ENCODE measurements at places on chromosomes 11 and 22.

DNA sequence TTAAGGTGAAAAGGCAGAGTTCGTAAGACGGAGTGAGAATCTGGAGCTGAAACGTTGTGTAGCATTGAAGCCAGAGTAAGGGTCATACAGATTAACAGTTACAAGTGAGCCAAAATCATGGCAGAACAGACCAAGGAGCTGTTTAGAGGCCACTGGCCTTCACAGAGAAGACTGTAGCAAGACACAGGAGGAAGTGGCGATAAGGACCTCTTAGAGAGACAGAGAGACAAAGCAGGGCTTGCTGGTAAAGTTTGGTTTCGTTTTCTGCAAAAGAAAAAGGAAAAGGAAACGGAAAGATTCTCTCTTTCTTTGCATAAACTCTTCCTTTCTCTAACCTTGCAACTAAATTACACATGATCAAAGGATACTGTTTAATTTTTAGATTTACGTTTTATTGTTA, 83.0 kb downstream of the AASDHPPT start:
- DNase-seq: no peak

DNA sequence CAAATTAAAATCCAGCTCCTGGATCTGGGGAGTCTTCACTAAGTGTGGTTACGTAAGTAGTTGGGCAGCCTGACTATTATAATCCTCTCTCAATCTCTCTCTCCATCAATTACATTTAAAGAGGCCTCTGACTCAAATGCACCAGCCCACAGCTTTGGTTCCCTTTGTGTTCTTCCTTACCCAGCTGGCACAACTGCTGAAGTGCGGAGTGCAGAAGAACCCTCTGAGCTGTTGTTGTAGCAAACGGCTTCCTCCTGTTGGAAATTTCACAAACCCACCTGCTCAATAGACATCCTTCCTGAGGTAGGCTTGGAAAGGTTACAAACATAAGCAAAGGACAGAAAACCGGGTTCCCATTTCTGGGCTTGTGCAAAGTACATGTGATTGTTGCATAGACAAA, 17.0 kb upstream of the SORL1 start:
- DNase-seq: no peak

DNA sequence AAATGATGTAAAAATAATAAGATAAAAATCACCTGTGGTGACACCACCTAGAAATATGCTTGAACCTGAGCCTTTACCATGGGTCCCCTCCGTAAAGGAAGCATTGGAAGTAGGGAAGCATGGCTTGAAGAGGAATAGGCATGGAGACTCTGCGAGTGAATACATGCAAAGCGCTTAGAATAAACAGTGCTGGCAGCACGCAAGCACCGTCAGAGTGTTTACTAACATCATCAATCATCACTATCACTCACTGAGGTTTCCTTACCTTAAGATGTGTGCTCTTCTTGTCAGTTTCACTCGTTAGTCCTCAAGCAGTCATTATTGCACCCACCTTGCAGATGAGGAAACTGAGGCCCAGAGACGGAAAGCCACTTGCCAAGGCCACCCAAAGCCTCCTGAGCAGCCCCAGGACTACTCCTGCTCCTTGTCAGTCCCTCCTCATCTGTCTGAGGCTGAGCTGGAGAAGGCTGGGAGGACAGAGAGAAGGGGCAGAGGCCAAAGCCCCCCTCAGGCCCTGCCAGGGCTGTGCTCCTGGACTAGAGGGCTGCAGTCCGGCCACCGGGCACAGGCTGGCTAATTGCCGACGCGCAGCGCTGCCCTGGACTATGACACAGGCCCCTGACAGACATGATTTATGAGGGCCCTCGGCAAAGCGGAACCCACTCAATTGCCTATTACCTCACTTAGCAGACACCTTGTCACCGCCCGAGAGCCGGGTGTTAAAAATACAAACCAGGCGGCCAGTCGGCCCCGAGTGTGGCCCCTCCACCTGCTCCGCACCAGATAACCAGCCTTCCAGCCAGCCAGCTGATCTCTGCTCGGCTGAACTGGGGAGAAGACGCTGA, 168.9 kb downstream of the MN1 start:
- no peak for DNase-seq

GRCh38 chr22:20180245-20180630, 29.4 kb upstream of the CCDC188 start:
- no peak for DNase-seq

DNA sequence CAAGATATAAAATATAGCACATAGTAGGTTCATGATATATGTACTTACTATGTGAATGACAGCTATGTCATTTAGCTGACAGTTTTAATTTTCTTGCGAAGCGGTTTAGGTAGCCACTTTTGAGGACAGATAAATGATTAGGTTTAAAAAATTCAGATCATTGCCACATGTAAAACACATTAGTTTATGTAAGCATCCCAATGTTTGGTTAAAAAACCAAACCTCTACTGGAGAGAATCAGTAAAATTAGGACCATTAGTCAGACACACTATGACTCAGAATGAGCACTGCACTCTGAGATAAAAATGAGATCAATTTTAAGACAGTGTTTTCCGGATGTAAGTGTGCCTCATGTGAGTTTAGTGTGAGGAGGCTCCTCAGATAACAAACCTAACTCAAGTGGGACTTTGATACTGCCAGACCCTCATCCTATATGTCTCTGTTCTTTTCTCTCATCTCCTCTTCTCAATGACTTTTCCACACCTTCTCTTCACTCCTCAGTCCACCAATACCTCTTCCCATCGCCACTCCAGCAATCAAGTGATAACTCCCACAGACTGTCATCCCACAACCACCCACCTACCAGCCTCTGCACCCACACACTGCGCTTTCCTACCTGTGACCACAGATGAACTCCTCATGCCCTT, 6.8 kb upstream of the OR2AT4 start:
- DNase-seq: no peak

DNA sequence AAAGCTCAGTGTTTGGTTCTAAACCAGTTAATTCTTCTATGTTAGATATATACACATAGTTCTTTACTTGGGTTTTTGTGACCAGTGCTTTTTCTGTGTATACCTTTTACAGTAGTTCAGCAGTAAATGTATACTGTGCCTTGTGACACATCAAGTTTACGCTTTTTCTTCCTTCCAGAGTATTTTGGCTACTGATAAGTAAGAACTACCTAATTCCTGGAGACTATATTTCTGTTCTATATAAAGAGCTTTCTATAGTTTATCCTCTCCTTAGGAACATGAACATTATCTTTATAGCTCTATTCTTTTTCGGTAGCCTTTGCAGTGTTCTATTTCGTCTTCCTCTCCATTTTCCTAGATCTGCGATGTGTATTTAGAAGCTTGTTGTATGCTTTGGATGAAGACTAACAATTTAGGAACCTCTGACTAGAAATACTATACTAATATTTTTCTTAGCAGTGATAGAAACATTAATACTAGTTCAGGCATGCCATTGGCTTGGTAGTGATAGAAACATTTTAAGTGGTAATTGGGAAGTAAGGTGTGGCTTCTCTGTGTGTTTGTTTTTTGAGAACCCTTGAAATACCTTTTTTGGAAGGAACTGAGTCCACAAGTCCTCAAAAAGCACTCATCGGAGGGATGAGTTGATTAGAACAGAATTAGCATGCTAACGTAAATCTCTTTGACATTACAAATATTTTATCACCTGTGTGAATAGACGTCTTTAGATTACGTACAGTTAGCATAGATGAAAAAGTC, 74.6 kb downstream of the ARHGEF12 start:
- no peak for DNase-seq

DNA sequence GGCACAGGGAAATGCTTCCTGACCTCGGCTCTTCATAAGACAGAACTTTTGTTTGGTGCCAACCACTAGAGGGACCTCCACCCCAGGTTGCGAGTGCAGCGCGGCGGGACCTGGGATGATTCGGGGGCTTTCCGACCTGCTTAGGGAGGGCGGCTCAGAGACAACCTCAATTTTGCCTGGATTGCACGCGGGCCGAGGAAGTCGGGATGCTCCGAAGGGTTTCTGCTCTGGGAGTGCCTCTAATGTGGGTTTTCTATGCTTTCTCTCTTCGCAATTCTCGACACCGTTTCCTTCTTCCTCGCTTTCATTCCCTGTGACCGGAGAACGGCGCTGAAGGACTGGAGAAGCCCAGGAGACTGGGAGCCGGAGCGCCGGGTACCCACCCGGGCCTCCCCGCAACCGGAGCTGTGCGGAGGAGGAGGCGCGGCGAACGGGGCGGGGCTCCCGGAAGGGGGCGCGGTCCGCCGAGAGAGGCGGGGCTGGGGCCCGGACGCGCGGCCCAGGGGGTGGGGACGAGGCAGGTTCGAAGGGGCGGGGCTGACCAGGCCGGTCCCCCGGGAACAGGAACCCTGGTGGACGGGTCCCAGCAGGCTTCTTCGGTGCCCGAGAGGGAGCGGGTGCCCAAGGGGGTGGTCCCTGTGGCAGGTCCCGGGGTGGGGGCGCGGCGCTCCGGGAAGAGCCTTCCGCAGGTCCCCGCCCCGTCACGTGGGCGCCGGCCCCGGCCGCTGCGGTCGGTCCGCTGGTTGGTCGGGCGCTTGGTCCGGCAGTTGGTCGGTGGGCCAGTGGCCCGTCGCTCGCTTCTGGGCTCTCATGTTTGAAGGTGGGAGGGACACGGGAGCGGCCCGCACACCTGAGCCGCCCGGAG, at the start of gene PPFIBP2:
Gene PPFIBP2 (plus strand): TSS at position 766 of the 865 bp plus-strand sequence. CDS start 35,477 bp downstream, outside the sequence.
- peak; percentile 78 for DNase-seq

GRCh38 chr11:108592591-108593213, 866 bp downstream of the EXPH5 start:
- peak; percentile 22 for DNase-seq

DNA sequence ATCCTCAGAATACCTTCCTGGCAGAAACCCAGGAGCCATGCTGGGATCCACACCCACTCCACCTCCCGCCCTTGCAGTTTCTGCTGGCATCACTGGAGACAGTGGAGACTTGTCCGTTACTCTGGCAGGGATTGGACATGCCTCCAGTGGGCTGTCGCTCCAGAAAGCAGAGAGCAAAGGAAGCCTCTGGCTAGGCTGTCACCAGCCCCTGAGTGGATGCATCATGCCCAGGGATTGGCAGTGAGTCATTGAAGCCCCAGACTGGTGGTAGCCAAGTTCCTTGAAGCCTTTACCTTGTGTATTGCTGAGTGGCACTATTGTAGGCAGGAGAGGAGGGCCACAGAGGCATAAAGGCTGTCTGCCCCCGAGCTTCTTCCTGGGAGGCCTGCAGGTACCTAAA, 34.8 kb upstream of the E2F8 start:
- DNase-seq: no peak

DNA sequence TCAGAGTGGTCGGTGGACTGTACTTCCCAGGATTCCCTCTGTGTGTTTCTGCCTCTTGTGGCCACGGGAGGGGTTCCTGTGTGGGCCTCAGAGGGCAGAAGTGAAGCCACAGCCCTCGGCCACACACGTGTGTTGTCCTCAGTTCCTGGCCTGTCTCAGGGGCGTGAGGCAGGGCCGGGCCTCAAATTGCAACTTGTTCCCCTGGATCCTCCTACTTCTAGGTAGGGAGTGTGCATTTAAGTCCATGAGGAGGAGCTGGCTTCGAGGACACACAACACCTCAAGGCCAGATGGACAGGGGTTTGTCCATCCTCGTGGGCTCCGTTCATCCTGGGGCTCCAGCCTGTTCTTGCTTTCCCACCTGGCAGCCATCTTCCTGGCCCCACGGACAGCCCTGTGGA, 573.0 kb downstream of the TBC1D22A start:
- no peak for DNase-seq

Measured in activated CD4-positive, alpha-beta T cell treated with anti-CD3 and anti-CD28 coated beads, Interleukin-2, amount 50 U/mL, for 1 hour (primary cell).